Stimulated activated CD8-positive, alpha-beta memory T cell treated with anti-CD3 and anti-CD28 coated beads, Interleukin-4, amount 100 ng/mL, for 4 hours (primary cell): ENCODE measurements at places on chromosomes 12 and 14.

- no peak for DNase-seq
Observed at GRCh38 chr14:82837611-82838140, 1304.0 kb upstream of the SEL1L start.

DNA sequence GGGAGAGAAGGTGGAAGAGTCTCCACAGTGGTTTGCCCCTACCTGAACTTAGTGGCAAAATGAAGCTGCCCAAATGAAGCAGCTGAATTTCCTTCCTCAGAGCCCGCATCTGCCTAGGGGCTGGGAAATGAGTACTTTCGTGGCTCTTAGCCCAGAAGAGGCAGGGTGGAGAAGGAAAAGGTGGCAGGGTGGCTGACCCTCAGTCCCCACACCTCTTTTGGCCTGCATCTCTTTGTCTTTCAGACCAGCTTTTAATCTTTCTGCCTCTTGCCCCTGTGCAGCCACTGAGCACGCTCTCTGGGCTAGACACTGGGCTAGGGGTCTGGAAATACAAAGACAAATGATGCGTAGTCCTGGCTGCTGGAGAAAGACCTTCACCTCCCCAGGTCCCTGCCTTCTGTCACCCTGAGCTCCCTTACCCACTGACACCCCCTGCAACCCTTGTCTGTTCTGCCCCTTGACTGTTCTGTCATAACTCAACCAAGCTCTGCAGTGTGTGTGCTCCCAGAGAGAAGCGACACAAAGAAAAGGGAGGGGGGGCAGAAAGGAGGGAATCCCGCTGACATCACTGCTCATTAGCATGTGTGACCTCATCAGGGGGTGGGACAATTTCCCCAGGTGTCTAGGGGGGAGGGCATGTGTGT lies 371 bp upstream of the REM2 start:
- DNase-seq = peak; percentile 30

GRCh38 chr12:95648990-95649791 lies 97.9 kb upstream of the USP44 start:
- no peak for DNase-seq

GRCh38 chr12:45433441-45433868 lies 217.6 kb downstream of the ANO6 start:
- no peak for DNase-seq

DNA sequence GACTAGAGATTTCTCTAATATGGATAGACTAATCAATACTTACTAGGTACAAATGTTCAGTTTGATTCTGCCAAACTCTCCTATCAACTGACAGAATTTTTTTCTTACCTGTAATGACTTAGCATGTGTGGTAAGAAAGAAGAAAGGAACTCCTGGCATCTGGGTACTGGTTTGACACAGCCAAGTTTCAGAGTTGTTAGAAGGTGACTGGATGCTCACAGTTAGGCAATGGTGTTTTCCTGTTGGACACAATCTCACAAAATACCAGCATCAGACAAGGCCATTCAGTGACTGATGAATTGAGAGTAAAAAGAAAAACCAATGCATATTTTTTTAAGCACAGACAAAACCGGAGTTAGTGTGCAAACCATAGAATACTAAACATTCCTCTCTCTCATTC lies 4.2 kb downstream of the MUCL1 start:
- DNase-seq = no peak

DNA sequence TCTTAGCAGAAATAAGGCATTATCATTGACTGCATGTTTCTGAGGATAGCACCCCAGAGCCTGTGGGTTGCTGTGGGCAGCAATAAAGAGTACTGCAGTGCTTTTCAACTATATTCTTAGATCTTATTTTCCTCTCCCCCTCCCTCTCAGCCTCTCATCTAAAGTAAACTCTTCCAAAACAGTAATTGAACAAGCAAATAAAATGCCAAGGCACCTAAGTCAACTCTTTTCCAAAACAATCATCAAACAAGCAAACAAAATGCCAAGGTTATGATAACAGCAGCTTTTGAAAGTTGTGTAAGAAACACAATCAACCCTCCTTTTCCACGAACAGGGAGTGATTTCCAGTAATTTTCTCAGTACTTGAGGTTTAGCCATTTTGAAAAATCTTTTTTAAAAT lies 1542.6 kb downstream of the AACS start:
- no peak for DNase-seq

DNA sequence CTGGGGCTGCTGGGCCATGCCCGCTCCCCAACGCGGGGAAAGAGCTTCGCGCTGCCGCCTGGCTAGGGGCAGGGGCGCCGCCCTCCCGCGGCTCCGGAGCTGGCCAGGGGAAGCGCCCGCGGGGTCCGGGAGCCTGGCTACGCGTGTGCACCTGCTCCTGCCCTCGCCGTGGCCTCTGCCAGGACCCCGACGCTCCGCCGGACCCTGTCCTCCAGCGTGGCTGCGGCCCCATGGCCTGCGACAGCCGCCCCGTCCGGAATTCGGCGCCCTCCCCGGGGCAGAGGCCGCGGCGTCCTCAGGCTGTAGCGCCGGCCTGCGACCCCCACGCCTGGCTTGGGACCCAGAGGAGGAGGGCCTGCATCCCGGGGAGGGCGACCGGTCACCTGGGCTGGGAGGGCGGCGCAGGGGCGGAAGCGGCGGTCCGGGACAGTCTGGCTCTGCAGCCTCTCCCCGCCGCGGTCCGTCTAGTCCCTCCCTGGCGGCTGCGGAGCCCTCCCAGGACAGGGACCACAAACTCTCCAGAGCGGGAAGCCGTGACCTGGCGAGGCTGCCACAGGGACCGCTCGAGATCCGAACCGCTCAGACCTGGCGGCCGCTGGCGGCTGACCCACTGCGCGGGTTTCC lies 85.6 kb downstream of the ALG10 start:
- no peak for DNase-seq

- DNase-seq = no peak
Observed at GRCh38 chr12:19847294-19848059, 408.2 kb downstream of the AEBP2 start.

DNA sequence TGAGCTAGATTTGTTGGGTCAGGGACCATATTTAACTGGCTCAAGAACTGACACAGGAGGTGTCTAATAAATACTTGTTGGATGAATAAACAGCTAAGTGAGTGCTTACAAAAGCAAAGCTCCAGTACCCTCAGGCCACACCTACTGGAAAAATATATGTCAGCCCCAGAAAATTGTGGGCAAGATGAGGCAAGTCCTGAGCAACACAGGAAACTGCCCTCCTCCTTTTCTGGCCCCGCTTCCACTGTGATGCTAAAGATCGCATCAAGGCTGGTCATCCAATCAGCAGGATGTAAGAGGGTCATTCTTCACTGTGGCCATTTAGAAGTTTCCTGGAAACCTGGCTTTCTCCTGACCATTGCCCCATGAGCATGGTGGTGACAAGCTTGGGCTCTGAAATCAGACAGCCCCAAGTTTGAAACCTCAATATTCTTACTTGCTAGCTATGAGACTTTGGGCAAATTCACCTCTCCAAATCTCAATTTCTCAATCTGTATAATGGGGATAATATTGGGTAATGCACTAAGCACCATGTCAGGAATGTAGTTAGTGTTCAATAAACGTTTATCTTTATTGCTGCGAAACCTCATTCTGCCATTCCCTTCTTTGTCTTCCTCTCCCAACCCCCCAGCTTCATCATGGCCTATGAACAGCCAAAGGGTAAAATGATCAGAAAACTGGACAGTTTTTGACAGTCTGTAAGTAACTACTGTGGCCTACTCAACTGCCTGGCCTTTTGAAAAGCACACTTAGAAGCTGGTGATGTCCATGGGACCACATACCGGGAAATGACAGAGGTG lies 139.3 kb upstream of the PZP start:
- no peak for DNase-seq

DNA sequence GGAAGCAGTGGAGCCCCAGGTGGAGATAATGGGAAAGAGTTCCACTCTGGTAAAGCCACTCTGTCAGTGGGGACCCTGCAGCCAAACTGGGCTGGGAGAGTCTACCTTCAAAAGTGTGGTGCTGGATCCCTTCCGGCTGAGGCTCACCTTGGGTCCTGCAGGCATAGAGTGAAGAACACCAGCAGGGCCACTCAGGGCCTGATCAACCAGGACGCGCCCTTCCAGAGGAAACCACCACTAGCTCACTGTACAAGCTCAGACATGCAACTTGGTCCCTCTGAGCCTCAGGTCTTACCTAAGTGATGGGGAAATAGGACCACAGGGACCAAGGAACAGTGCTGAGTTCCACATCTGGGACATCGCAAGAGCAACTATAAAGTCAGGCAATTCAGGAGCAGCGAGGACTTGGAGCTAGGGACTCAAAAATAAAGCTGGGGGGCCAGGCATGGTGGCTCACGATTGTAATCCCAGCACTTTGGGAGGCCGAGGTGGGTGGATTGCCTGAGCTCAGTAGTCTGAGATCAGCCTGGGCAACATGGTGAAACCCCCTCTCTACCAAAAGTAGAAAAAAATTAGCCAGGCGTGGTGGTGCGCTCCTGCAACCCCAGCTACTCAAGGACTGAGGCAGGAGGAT lies 5.9 kb upstream of the PRPH start:
- DNase-seq = no peak

DNA sequence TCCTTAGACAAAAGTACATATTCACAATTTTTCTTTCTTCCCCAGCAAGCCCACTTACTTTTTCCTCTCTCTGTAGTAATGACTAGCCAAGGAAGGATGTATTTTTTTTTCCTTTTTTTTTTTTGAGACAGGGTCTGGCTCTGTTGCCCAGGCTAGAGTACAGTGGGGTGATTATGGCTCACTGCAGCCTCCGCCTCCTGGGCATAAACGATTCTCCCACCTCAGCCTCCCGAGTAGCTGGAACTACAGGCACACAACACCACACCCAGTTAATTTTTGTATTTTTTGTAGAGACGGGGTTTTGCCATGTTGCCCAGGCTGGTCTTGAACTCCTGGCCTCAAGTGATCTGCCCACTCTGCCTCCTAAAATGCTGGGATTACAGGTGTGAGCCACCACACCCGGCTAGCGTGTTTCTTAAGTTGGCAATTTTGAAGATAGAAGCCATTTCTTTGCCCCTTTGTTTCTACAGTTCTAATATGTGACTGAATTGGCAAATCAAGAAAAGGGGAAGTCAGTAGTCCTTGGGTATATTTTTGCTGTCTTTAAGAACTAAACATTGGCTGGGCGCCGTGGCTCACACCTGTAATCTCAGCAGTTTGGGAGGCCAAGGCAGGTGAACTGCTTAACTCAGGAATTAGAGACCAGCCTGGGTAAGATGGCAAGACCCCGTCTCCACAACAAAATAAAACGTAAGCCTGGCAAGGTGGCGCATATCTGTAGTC lies 3.2 kb upstream of the NACA start:
- no peak for DNase-seq

GRCh38 chr14:52413729-52414408 lies 99.8 kb downstream of the PTGER2 start:
- no peak for DNase-seq

GRCh38 chr12:3468329-3468728 lies 22.7 kb upstream of the PRMT8 start:
- DNase-seq = no peak

- DNase-seq = no peak
Observed at GRCh38 chr14:105487986-105488777, 1.5 kb downstream of the CRIP1 start.

DNA sequence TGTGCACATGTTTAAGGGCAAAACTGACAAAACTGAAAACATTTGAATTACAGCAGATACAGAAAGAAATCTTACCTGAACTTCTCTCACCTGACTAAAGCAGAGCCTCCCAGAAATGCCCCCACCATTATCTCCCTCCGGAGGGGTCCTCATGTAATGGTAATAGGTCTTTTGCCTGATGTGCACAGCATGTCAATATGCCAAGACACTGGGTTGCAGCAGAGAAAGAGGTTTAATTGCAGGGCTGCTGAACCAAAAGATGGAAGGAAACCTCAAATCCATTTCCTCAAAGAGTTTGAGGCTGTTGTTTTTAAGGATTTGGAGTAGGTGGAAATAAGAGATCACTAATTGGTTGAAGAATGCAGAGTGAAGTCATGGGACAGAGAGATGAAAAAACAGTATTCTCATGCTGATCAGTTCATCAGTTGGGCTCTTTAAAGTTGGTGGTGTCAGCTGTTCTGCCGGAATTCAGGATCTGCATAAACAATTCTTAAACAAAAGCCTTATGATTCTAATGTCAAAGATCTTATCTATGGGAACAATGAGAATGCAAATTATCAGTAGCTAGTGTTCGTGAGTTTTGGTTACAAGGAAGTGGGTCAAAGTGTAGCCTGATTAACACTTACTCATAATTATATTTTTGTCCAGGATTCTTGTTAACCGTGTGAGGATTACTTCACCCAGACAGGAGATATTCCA lies 18.2 kb downstream of the ANG start:
- no peak for DNase-seq

DNA sequence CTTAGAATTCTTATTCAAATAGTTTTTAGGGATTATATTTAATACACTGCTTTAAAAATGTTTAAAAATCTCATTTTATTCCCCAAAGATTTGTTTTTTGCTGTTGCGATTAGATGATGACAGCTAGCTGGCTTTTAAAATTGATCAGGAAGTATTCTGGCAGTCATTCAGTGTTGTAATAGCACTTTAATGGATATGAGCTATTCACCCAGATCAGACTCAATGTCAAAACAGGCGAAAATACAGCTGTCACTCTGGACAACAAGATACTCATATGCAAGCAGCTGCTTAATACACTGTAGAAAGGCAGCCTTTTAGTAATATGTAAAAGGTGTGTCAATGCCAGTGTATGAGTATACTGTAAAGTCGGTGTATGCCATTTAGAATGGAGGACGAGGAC lies 91.7 kb downstream of the NPAS3 start:
- no peak for DNase-seq

DNA sequence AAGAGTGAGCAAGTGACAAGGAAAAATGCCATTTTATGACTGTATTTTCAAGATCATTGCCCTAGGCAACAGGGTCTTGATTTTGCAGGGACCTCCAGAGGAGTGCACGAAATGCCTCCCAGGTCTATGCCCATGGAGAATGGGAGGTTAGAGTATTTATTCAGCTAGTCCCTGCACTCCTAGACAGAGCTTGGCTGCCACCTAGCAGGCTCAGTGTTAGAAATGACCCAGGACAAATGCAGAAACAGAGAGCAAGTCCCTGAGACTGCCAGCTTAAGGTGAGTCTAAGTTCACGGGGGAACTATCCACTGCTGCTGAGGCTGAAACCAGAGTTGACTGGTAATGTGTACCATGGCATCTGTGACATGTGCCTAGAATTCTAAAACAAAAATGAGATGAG lies 506.4 kb downstream of the MED13L start:
- DNase-seq = no peak

- DNase-seq = no peak
Observed at GRCh38 chr14:20470603-20470901, 1.3 kb downstream of the PNP start.

DNA sequence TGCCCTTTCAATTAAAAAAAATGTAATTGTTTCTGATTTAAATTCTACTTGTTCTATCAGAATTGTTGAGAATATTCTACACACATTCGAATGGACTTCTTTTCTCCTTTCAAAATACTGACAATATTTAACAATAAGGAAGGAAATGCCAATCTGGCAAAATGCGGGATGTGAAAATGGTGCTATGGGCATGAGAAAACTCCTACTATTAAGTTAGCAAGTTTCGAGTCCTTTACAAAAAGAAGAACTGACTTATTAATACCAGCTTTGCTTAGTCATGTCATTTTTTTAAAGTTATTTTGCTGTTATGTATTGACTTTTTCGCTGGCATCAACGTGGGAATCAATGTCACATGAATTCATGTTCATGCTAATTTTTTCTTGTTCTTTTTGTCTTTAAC lies 31.7 kb upstream of the ARL1 start:
- no peak for DNase-seq

GRCh38 chr12:95608252-95609033 lies 57.2 kb upstream of the USP44 start:
- DNase-seq = no peak
